Thoracic aorta (tissue), 2 donors: ENCODE measurements at places on chromosomes 12 and 14. TPM values are rescaled to one million over a fixed set of nuclear protein-coding genes. Genes with fewer than 3 reads are reported as not detected.

PPHLN1 gene
- total RNA-seq, result 41.7 TPM

A2ML1 gene
- not detected for total RNA-seq

TDRD9 gene
- not detected for total RNA-seq

DLGAP5 gene
- total RNA-seq, result not detected

FGD6 gene
- 9.8 TPM for total RNA-seq

MSI1 gene
- 0.27 TPM for total RNA-seq

ART4 gene
- total RNA-seq, result 66.6 TPM

SERPINA6 gene
- not detected for total RNA-seq

RFX4 gene
- total RNA-seq, result not detected

TAS2R10 gene
- not detected for total RNA-seq

DEGS2 gene
- not detected for total RNA-seq

CLEC6A gene
- total RNA-seq, result not detected

KRT85 gene
- not detected for total RNA-seq

SLC39A5 gene
- not detected for total RNA-seq

CMAS gene
- total RNA-seq, result 33.7 TPM

TMEM132C gene
- total RNA-seq, result 0.56 TPM

VRTN gene
- total RNA-seq, result not detected

EIF5 gene
- total RNA-seq, result 89.2 TPM

DYNLL1 gene
- 199 TPM for total RNA-seq
